ENCODE measurements at places on chromosomes 3 and 15.

DNA sequence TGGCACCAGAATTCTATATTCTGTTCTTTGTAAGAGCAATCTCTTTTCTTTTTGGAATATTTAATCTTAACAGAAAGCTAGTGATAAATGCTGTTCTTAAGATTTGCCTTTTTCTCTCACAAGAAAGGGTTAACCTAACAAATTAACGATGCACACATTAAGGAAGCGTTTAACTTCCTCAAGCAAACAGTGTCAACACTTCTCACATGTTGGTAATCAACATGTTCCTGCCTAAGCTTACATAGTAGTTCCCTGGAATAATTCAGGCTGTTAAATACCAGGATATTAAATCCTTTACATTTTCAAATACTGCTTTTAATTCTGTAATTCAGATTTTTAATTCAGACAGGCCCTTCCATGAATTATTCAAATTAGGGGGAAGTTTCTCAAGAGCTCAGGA is 67.4 kb upstream of the RPL35A start:
- no peak for DNase-seq

- DNase-seq = no peak
Measured at GRCh38 chr15:68933001-68933400, 2.7 kb downstream of the SPESP1 start.

- DNase-seq = no peak
Measured at GRCh38 chr3:105836533-105836932, 32.3 kb downstream of the CBLB start.

DNA sequence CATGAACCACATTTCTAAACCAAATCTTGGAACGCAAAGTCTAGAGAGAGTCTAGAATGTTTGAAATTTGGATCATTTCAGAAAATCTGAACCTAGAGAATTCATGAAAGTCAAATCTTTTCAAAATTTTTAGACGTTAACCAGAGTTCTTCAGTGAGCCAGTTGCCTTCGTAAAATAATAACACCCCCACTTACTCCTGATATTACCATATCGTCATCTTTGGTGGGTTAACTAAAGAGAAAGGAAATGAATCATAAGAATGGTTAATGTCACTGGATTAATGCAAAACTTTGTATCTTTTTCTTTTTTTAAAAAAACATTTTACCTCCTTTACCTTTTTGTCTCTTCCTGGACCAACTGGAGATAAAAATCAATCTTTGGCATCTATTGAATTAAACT is 1.2 kb upstream of the ZBED2 start:
- no peak for DNase-seq

DNA sequence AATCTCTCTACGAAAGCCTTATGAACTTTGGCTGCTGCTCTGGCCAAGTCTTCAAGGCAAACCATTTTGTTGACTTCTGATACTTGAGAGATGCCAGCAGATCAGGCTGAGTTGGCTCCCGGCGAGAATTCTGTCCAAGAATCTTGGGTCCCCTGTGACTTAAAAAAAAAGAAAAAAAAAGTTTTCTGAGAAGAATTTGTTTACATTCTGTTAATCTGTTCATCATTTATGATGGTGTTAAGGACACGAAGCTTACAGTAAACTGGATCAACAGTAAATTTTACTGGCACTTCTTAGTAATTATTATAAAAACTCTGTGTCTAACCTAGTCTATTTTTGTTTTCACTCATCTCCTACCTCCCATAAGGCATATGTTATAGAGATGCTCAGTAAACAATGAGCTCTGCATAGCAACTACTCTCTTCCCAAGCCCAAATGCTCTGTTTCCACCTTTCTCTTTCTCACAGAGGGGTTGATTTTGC is 320.9 kb upstream of the RASGRP1 start:
- DNase-seq = no peak

DNA sequence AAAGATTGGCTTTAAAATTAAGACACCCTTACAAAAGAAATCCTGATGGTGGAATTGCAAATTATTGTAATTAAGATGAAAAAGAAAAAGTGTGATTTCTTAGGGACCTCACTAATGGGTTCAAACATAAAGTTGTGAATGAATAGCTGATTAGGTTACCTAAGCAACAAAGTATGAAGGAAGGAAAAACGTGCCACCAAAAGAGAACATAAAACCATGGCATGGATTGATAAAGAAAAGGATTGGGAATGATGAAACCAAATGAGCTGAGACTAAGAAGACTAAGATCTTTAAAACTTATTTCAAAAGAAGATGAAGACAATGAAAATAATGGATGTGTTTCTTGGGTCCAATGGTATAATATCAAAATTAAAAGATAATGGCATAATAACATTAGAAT is 32.2 kb upstream of the GUCA1C start:
- DNase-seq = no peak

DNA sequence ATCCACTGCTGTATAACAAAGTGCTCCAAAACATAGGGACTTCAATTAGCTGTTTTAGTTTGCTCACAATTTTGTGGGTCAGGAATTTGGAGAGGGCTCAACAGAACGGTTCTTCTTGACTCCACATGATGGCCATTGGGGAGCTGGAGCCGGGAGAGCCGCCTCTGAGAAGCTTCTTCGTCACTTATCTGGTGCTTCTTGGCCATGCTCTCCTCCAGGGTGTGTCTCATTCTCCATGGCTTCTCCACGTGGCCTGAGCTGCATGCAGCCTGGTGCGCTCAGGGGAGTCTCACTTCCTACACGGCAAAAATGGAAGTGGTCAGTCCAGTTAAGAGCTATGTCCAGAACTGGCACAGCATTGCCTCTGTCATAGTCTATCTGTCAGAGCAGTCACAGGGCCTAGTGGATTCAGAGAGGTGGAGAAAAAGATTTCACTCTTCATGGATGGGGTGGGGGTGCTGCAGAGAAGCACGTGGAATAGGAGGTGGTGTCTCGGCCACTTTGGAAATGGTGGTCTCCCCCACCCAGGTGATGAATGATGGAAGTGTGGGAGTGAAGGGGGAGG is 26.3 kb upstream of the PRR23E start:
- DNase-seq = no peak

DNA sequence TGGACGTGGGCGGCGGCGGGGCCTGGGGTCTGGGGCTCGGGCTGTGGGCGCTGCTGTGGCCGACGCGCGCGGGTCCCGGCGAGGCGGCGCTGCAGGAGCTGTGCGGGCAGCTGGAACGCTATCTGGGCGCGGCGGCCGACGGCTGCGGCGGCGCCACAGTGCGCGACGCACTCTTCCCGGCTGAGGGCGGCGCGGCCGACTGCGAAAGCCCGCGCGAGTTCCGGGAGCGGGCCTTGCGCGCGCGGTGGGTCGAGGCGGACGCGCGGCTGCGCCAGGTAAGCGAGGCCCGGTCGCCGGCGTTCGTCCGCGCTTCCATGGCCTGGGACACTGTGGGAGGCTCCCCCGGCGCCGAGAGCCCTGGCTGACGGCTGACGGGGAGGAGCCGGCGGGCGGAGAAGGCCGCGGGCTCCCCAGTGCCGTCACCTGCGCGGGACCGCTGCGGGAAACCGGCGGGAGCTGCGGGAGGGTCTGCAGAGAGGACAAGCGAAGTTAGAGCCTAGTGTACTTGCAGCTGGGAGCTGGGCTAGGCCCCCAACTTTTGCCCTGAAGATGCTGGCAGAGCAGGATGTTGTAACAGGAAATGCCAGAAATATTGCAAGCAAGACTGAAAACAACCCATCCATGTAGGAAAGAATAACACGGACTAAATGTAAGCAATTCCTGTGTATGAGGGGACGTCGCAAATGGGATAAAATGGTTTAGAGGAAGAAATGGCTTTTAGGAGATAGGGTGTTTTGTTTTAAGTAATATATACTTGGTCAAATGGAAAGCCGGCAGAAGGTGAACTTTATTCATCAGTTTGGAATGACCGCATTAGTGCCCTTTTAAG is 847 bp downstream of the WHAMM start:
- peak; percentile 50 for DNase-seq

DNA sequence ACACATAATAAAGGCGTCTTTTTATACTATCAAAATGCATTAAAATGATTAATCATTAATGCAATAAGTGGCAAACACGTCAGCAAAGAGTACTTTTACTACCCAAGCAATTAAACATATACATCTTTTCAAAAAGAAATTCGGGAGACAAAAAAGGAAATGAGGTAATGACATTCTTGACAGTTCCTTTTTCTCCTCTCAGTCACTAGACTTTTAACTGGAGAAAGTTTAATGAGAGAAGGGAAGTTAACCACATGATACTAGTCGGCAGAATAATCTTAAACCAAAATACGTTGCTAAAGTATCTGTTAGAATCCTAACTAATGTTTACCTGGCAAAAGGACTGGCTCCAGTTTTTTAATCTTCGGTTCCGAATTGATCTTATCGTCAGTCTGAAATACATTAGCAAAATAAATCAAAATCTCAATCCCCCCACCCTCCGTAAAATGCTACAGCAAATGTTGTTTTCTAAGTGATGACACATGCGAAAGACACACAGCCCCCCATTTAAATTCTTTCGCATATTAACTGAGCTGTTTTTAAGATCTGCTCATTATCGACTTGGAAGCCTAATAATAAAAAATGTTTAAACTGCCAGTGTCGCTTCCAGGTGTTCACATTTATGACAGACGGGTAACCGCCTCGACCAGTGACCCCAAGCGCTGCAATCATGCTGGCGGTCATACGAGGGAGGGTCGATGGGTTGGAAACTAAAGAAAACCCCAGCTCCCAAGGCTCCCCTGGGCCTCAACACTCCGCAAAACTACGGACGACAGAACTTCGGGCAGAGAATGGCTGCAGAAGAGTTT is 778 bp downstream of the MTMR10 start:
- DNase-seq = no peak

DNA sequence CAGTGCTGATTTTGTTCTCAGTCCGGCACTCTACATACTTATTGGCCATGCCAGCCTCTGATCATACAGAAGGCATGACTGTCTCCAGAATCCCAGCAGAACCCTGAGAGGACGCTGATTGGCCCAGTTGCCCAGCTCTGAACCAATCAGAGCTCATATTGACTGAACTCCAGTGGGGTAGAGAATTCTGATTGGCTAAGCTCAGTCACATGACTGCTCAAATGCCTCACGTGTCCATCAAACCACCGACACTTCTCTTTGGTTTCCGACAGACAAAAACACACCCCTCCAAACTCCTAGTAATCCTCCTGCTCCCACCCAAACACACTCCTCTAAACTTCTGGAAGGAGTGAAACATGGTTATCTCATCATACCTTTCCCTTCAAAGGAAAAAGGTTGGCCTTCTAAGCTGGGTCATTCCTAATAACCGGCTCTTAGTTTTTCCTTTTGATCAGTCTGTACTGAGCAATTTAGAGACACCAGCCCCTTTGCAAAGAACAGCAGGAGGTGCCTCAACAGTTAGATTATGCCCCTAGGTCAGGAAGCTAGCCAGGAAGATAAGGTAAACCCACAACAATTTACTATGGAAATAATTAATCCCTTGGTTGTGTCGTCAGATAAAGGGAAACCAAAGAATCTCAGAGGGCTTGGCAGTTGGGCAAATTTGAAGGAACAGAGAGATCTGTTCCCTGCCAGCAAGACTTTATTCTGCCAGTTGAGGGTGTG is 187.8 kb downstream of the TLE3 start:
- no peak for DNase-seq

- DNase-seq = no peak
Measured at GRCh38 chr3:68378631-68379030, 553.7 kb downstream of the TAFA4 start.

GRCh38 chr3:50078622-50079021 is 10.1 kb upstream of the RBM5 start:
- no peak for DNase-seq

GRCh38 chr15:73996939-73997338 is 2.4 kb downstream of the PML start:
- no peak for DNase-seq

- no peak for DNase-seq
Measured at GRCh38 chr3:38723569-38724391, 74.3 kb upstream of the SCN5A start.

DNA sequence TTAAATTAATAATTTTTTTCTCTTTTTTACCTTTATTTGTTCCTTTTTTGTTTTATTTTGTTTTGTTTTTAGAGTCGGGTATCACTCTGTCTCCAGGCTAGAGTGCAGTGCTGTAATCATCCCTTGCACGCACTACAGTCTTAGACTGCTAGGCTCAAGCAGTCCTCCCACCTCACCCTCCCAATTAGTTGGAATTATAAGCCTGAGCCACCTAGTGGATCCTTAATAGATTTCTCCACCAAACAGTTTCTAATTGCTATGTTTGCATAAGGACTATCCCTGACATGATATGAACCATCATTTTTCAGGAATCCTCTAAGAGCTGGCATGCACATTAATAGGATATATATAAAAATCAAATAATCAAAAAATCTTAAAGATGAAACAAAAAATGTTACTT is 993.2 kb downstream of the OTOL1 start:
- DNase-seq = no peak

DNA sequence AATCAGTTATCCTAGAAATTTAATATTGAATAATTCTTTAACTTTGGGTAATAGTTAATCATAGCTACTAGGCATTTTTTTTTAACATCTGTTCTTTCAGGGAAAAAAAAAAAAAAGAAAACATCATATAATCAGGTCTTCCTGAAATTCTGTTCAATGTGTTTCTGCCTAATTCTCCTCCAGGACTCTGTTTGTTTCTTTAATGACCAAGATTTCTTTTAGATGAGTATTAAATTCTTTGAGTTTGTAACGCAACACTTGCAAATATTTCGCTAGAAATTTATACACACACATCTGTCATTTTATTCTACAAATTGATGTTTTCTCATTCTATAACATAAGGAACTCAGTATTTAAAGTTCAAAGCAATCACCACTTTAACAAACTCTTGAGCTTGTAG is 56.7 kb downstream of the ALCAM start:
- no peak for DNase-seq

GRCh38 chr3:30836141-30836540 is 58.3 kb downstream of the GADL1 start:
- no peak for DNase-seq

- DNase-seq = no peak
Measured at GRCh38 chr3:114877378-114878113, 269.5 kb downstream of the ZBTB20 start.

- no peak for DNase-seq
Measured at GRCh38 chr3:188437926-188438325, 284.0 kb downstream of the LPP start.

- no peak for DNase-seq
Measured at GRCh38 chr3:194492001-194492400, 5.2 kb upstream of the ATP13A3 start.

GRCh38 chr3:136186846-136187245 is 9.3 kb downstream of the MSL2 start:
- no peak for DNase-seq

GRCh38 chr15:29795610-29796009 is 26.7 kb downstream of the TJP1 start:
- no peak for DNase-seq

DNA sequence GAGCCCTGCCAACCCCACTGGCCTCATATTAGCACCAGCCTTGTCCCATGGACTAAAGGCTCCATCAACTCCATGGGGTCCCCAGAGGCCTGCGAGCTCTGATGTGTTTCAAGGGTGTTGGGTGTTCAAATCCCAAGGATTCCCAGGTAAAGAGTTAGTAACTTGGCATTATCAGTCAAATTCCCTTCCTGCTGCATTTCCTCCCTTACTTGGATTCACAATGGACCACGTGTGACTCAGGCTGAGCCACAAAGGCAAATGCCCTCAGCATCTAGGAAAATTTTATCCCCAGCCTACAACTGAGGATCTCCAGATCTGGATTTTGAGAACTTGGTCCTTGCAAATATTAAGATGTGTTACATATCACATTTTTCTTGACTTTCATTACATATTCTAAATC is 58.8 kb downstream of the GADL1 start:
- DNase-seq = no peak
